ENCODE measurements at places on chromosomes 2 and 18.

DNA sequence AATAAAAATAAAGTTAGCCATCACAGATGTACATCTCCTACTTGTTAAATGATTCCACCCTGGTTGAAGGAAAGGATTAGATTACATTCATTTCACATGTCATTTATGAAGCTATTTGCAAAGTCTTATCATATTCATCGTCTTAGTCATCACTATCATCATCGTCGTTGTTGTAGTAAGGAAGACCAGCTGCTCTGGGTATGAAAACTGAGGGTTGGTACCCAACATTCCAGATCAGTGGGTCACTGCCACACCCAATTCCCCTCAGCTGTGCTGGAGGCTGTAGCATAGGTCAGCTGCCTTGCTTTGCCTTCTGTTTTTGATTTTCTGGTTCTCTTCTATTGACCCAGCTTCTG is 20.9 kb upstream of the CCBE1 start:
- H3K27ac ChIP-seq: no peak overlapping the region
- no peaks in the 10 kb centered on the region for H3K36me3 ChIP-seq
- no peaks in the 10 kb centered on the region for H3K4me1 ChIP-seq
- no peak overlapping the region for H3K4me3 ChIP-seq
- no peak for DNase-seq
- H3K27me3 ChIP-seq: peaks cover 4% of the 10 kb centered on the region

DNA sequence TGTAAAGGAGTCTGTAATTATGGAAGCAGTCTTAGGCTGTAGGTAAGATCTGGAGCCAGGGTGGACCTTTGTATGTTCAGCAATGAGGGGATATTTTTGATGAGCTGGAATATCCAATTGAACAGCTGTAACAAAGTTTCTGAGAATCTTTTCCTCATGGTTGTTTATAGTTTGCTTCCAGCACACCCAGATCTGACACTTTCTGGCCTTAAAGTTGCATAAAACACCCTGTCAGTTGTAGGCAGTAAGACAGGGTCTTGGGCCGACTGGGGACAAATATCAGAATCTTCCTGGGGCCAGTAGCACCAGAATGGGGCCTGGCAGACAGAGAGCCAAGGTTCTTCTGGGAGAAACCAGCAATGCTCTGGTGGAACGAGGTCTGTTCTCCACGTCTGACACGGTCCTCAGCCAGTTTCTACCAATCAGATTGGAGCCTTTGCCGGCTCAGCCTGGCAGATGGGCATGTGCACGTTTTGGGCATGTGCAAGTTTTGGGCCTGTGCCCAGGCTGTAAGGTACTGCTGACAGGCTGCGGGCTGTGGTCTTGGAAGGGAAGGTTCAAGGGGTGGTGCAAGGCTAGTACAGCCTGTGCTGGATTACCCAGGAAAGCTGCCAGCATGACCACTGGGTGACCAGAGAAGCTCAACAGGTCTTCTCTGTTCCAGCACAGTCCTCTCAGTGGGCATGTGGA is 89.8 kb downstream of the PRKCE start:
- no peak overlapping the region for H3K4me3 ChIP-seq
- no peak for DNase-seq
- H3K4me1 ChIP-seq: no peaks in the 10 kb centered on the region
- H3K36me3 ChIP-seq: no peaks in the 10 kb centered on the region

- peaks cover 44% of the 10 kb centered on the region for H3K36me3 ChIP-seq
- DNase-seq: no peak
- no peak overlapping the region for H3K4me3 ChIP-seq
- H3K27ac ChIP-seq: no peak overlapping the region
These were observed 17.7 kb downstream of the IWS1 start for GRCh38 chr2:127508631-127509034.

DNA sequence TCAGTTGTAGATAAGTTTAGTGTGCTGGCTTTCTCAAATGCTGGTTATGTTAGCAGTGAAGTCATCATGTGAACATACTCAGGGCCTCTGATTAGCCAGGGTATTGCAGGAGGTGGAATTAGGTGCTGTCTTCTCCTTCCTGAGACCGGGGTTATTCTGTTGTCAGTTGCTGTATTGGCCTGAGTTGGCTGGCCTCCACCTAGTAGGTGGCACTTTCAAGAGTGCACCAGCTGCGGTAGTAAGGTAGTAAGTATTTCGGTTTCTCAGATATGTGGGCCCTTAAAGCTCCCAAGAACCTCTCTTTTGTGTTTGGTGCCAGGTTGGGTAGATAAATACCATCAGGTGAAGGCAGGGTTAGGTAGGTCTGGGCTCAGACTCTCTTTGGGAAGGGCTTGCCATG is 1430.5 kb upstream of the CELF4 start:
- no peak overlapping the region for H3K27ac ChIP-seq
- H3K27me3 ChIP-seq: no peaks in the 10 kb centered on the region
- no peak overlapping the region for H3K4me3 ChIP-seq

- H3K4me1 ChIP-seq: no peaks in the 10 kb centered on the region
- H3K36me3 ChIP-seq: no peaks in the 10 kb centered on the region
- H3K27ac ChIP-seq: no peak overlapping the region
- H3K4me3 ChIP-seq: no peak overlapping the region
- DNase-seq: no peak
These were observed 46.8 kb upstream of the RIOK3 start for GRCh38 chr18:23406271-23406787.

- H3K4me1 ChIP-seq: no peaks in the 10 kb centered on the region
- H3K36me3 ChIP-seq: no peaks in the 10 kb centered on the region
- H3K27me3 ChIP-seq: peaks cover 27% of the 10 kb centered on the region
- no peak overlapping the region for H3K4me3 ChIP-seq
- H3K27ac ChIP-seq: no peak overlapping the region
- DNase-seq: no peak
These were observed 44.2 kb upstream of the CTDP1 start for GRCh38 chr18:79635427-79635726.

- H3K36me3 ChIP-seq: no peaks in the 10 kb centered on the region
- H3K27ac ChIP-seq: no peak overlapping the region
- DNase-seq: no peak
- H3K27me3 ChIP-seq: peaks cover 7% of the 10 kb centered on the region
- no peaks in the 10 kb centered on the region for H3K4me1 ChIP-seq
- H3K4me3 ChIP-seq: no peak overlapping the region
These were observed 553.3 kb upstream of the TNP1 start for GRCh38 chr2:217413193-217413592.

DNA sequence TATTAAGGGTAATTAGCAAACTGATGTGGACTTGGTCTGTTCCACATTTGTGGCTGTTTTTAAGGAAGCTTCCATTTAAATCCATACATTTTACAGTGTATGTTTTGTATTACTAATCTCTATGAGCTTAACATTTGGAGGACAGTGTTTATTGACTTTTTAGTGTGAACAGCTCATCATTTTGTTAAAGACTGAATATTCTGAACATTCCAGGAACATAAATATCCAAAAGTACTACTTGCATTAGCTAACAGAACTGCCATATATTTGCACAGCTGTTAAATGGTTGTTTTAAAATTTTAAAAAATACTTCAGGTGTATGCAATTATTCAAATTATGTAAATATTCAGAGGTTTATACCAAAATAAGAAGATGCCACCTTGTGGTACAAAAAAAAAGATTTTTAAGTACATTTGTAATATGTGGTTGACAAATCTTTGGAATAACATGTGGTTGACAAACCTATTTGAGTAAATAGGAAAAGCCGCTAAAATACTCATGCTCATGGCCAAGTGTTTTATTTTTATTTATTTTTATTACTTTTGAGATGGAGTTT is 439.7 kb upstream of the FANCL start:
- no peak overlapping the region for H3K4me3 ChIP-seq
- no peak for DNase-seq
- H3K36me3 ChIP-seq: no peaks in the 10 kb centered on the region
- H3K27ac ChIP-seq: no peak overlapping the region

- H3K36me3 ChIP-seq: no peaks in the 10 kb centered on the region
- H3K4me1 ChIP-seq: no peaks in the 10 kb centered on the region
- H3K27ac ChIP-seq: no peak overlapping the region
These were observed 99.4 kb downstream of the CRIM1 start for GRCh38 chr2:36455011-36455410.

DNA sequence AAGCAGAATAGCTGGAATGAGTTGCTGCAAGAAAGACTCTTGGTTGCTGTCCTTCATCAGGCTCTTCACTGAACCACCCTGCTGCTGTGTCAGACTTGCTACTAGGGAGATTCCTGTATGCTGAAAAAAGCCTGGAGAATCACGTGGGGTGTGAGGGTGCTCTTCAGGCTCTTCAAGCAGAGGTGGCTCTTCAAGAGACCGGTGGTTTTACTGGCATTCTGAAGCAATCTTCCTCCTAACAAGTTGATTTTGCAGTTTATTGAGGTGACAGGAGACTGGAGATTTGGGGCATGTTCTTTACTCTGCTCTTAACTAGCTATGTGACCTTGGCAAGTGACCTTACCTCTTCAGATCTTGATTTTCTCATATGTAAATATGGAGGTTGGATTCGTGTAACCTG is 14.1 kb downstream of the TMEM178A start:
- no peak overlapping the region for H3K27ac ChIP-seq
- H3K4me1 ChIP-seq: no peaks in the 10 kb centered on the region
- peaks cover 10% of the 10 kb centered on the region for H3K27me3 ChIP-seq
- no peaks in the 10 kb centered on the region for H3K36me3 ChIP-seq
- H3K4me3 ChIP-seq: no peak overlapping the region
- no peak for DNase-seq

GRCh38 chr2:36677386-36677785 is 19.1 kb upstream of the VIT start:
- no peaks in the 10 kb centered on the region for H3K36me3 ChIP-seq
- no peak overlapping the region for H3K4me3 ChIP-seq
- no peak overlapping the region for H3K27ac ChIP-seq
- peaks cover 6% of the 10 kb centered on the region for H3K27me3 ChIP-seq
- peaks cover 12% of the 10 kb centered on the region for H3K4me1 ChIP-seq

GRCh38 chr2:119282146-119282995 is 58.7 kb downstream of the STEAP3 start:
- H3K4me1 ChIP-seq: no peaks in the 10 kb centered on the region
- H3K4me3 ChIP-seq: no peak overlapping the region
- no peaks in the 10 kb centered on the region for H3K36me3 ChIP-seq
- DNase-seq: no peak
- H3K27ac ChIP-seq: no peak overlapping the region

DNA sequence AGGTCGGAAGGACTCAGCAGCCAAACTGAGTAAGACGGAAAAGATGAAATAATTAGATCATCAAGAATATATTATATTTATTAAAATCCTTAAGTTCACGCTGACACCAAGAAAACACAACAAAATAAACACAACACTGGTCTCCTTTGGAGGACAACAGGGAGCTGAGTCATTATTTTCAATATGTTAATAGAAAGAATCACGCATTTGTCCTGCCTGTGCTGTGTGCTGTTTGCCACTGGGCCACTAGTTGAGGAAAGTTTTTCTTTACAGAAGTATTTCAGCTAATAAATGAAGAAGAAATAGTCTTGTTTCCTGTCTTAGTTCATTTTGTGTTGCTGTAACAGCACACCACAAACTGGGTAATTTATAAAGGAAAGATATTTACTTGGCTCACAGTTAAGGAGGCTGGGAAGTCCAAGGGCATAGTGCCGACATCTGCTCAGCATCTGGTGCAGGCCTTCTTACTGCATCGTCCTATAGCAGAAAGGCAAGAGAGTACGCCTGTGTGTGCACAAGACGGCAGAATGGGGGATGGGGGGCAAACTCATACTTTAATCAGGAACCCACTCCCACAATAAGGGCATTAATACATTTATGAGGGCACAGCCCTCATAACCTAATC is 88.0 kb downstream of the TCF7L1 start:
- H3K4me1 ChIP-seq: no peaks in the 10 kb centered on the region
- H3K36me3 ChIP-seq: no peaks in the 10 kb centered on the region
- DNase-seq: no peak
- H3K4me3 ChIP-seq: no peak overlapping the region
- H3K27me3 ChIP-seq: peaks cover 27% of the 10 kb centered on the region

- DNase-seq: no peak
- H3K27ac ChIP-seq: no peak overlapping the region
- H3K36me3 ChIP-seq: no peaks in the 10 kb centered on the region
- peaks cover 9% of the 10 kb centered on the region for H3K4me1 ChIP-seq
These were observed 1.9 kb upstream of the GALNT14 start for GRCh38 chr2:31140151-31140550.

DNA sequence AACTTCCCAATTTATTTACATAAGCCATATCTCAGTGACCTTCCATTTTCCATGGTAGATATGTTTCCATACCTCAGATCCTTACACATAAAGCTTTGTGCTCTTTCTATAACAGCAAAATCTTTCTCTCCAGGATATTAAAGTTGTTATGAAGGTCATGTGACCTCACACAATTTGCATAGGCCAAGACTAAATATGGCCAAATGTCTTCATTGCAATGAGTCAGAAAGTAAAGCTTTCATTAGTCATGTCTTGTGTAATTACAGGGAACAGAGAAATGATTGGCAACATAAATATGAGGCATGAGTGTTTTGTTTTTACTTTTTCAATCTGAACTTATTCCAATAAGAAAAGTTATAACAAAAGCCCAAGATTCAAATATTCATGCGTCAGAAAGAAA is 243.5 kb downstream of the ASXL3 start:
- DNase-seq: no peak
- H3K36me3 ChIP-seq: no peaks in the 10 kb centered on the region
- no peak overlapping the region for H3K4me3 ChIP-seq

DNA sequence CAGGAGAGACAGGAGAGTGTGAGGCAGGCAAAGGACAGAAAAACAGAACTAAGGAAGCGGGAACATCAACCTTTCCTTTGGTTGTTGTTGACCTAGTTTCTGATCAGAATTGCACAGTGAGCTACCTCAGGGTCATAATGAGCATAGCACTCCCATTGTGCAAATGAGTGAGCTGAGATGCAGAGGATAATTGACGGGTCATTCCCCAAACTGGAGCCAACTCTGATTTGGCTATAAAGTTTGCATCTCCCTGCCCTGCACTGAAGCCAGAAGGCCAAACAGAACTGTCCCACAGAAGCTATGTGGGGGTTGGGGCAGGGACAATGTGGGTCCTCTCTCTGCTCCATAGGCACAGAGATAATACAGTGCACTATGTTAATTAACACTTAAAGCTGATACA is 105.6 kb upstream of the KLHL14 start:
- H3K4me3 ChIP-seq: no peak overlapping the region
- no peak overlapping the region for H3K27ac ChIP-seq
- H3K36me3 ChIP-seq: no peaks in the 10 kb centered on the region
- H3K4me1 ChIP-seq: no peaks in the 10 kb centered on the region

DNA sequence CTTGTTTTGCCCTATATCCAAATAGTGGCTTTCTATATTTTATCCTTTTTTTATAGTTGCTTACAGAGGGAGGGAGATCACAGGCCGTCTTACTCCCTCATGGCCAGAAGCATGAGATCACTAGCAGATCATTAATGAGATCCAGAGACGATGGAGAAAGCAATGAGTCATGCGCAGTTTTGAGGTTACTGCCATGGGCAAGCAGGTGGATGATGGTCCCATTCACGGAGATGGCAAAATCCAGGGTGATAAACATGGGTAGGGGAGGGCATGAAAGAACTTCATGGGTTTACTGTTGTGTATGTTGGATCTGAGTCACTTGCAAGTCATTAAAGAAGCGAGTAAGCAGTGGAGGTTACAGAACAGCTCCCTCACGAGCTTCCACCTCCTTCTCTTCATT is 60.4 kb downstream of the C18orf63 start:
- H3K36me3 ChIP-seq: peaks cover 6% of the 10 kb centered on the region
- no peak for DNase-seq
- peak overlapping the region; percentile 12 for H3K27ac ChIP-seq
- H3K4me3 ChIP-seq: no peak overlapping the region
- H3K27me3 ChIP-seq: peaks cover 15% of the 10 kb centered on the region
- H3K4me1 ChIP-seq: peaks cover 80% of the 10 kb centered on the region

- no peaks in the 10 kb centered on the region for H3K27me3 ChIP-seq
- H3K27ac ChIP-seq: no peak overlapping the region
- no peaks in the 10 kb centered on the region for H3K4me1 ChIP-seq
- H3K4me3 ChIP-seq: no peak overlapping the region
- peaks cover 53% of the 10 kb centered on the region for H3K36me3 ChIP-seq
These were observed 88.5 kb downstream of the ICA1L start for GRCh38 chr2:202782940-202783558.

GRCh38 chr2:60746318-60746717 is 9.8 kb upstream of the PAPOLG start:
- H3K27ac ChIP-seq: no peak overlapping the region
- H3K36me3 ChIP-seq: no peaks in the 10 kb centered on the region
- peaks cover 23% of the 10 kb centered on the region for H3K27me3 ChIP-seq
- peaks cover 31% of the 10 kb centered on the region for H3K4me1 ChIP-seq
